ENCODE measurements at places on chromosomes 13 and 19.

DNA sequence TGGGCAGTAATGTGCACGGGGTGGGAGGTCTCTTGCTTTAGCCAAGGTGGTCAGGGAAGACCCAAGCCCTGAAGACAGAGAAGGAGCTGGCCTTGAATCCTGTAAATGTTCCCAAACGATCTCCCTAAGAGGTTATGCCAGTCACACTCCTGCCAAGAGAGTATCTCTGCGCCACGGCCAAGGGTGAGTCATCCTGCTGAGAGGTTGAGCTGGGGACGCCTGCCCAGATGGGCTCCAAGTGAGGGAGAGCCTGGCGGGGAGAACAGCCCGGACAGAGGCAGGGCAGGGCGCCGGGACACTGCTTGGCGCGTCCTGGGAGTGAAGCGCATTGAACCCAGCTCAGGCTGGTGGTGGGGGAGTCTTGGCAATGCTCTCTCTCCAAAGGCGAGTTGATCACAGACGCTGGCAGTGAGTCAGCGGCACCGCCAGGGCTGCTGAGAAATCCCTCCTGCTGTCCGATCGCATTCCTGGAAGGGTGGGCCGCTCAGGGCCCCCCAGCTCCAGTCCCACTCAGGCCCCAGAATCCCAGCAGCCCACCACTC, 16.4 kb downstream of the SULT2B1 start:
- peak; percentile 58 for DNase-seq

DNA sequence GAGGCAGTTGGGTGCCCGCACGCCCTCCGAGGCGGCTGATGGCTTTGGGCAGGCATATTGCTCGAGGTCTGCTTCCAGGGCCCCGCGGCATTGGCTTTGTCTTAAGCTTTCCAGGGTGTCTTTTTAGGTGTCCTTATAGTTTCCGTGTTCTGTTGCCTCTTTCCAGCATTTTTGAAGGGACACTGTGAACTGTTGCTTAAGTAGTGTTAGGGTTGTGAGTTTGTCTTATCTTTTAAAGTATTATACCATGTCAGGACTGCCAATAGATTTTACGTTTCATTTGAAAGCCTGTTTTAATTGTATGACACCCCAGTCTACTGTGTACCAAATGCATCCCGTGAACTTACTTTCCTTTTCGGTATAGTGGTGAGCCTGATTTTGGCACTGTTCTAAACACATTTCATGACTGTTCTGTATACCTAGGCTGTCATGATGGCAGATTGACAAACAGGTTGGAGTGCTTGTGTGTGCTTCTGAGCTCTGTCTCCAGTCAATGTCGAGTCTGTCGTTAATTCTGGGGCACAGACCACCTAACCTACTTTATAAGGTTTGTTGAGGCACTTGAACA, 656 bp downstream of the PCCA start:
- peak; percentile 10 for DNase-seq

GRCh38 chr13:33794576-33794975, 23.4 kb upstream of the RFC3 start:
- DNase-seq, result no peak

- DNase-seq, result no peak
Observed at GRCh38 chr13:21528616-21529015, 69.5 kb upstream of the ZDHHC20 start.

GRCh38 chr13:111359237-111359915, 38.9 kb downstream of the TEX29 start:
- DNase-seq, result no peak
